ENCODE measurements at places on chromosomes 6 and 20.
A peak's percentile ranks its signal among the peaks of the same experiment; 100 is the strongest.

- no peak for DNase-seq
These were observed 2.5 kb upstream of the SLCO4A1 start for GRCh38 chr20:62639765-62640164.

DNA sequence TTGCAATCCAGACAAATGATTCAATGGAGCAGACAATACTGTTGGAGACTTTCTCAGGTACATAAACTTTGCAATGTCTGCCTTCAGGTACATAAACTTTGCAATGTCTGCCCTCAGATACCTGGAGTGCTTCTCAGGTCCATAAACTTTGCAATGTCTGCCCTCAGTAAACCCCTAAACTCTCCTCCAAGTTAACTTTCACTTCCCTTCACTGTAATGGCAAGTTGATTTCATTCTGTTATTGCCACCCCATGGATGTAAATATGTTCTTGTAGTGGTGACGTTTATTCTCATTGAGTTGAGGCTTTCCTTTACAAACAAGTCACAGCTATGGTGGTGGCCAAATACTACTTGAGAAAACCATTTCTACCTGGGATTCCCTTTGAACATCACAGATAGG is 338.8 kb downstream of the EPM2A start:
- DNase-seq = no peak

- DNase-seq = peak; percentile 70
These were observed 135.1 kb downstream of the ZFP64 start for GRCh38 chr20:52056203-52057062.

DNA sequence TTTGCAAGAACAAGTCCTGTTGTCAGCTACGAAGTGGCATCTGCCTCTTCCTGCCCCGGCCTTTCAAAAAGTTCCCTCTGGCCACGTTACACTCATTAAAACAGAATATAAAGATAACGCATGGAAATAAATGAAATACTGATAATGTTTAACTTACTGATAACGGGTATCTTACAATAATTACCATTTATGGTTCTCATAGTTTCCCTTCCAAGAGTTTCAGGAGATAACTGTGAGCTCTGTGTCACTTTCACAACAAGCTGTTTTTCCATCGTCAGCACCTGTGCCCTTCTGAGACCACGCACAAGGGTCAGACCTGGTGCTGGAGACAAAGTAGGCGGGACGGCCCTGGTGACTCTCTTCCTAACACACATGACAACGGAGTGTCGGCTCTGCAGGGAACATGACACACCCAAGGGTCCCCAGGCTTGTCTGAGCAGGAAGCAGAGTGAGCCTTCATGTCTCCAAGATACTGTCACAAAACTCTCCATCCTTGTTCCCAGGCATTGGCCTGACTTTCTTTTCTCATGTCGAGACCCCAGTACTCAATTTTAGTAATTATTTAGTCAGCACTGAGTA is 86.2 kb upstream of the THBS2 start:
- no peak for DNase-seq

DNA sequence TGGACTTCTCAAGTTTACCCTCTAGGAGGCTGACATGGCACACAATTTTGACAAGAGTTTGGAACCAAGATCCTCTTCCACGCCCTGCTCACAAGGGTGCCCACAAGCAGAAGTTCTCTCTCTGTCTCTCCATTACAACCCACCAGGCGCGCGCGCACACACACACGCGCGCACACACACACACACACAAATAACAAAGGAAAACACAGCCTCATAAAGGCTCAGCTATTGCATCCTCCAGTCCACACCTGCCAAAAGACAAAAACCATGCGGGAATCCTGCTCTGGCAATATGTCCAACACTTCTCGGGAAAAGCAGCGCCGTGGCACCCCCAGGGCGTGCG is 870 bp downstream of the PAK5 start:
- DNase-seq = no peak

DNA sequence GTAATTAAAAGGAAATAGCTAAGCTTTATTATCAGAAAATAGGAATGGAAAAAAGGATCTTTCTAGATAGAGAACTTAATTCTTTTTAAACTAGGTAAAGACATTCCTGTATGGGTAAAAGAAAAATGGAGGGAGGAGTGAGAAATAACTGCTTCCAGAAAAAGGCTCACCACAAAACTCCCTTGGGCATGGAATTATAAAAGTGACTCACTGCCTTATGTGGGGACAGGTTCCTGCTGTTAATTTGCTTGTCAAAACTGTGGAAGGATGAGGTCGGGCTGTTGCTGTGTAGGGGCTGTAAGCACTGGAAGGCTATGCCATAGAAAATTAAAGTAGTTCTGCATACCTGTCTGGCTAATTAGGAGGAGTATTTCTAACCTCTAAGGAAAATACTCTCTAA is 158.7 kb downstream of the UBE3D start:
- DNase-seq = peak; percentile 31

DNA sequence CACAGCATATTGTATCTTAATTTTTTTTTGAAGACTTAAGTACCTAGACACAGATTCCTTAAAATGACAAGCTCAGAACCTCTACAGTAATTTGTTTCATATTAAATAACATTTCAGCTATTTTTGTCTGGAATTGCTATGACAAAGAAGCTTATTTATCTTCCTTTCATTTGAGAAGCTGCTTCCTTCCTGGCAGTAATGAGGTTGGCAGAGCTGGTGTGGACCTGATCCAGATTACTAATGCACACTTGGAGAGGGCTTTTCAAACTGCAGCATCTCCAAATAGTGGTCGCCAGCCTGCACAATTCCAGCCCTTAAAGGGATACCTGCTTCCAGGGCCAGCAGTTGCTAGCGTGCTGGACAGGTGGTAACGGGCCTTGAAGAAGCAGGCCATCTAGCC is 12.1 kb downstream of the PTCHD4 start:
- DNase-seq = peak; percentile 43

DNA sequence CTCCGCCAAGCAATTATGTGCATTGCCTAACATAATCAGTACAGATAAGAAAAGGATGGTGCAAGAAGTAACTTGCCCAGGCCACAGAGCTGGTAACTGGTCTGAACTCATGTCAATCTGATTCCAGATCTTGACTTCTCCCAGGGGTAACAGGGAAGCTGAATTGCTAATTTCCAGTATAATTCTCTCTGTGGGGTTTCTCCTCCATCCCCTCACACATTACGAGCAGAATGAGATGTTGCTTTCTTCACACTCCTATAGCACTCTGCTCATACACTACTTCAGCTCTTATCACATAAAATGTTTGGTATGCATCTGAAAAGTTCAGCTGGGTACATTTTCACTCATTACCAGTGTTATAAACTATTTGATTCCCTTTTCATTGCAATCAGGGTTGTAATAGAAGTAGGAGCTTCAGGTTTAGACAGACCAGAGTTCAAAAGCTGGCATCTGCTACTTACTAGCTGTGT is 24.0 kb upstream of the LRRC1 start:
- no peak for DNase-seq

DNA sequence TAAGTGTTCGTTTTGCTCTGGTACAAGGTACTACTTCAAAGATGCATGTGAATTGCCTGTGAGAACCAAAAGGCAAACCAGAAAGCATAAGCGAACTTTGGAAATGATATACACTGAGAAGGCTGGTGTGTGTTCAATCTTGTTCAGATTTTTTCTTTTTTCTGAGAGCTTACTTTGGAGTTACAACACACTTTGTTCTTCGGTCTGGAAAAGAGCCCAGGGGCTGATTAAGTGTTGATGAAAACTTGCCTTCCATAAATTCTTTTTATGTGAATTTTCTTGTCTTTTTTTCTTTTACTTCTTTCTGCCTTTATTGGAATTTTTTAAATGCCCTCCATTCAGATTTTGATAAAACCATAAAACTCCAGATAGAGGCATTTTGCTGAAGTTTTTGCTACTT is 395.1 kb upstream of the SASH1 start:
- DNase-seq = peak; percentile 14

GRCh38 chr6:86969573-86969972 is 32.2 kb downstream of the HTR1E start:
- no peak for DNase-seq

GRCh38 chr6:108564178-108564577 is 3.5 kb downstream of the FOXO3 start:
- peak; percentile 91 for DNase-seq

- no peak for DNase-seq
These were observed 39.3 kb downstream of the HUS1B start for GRCh38 chr6:617456-618100.

GRCh38 chr6:165664559-165665383 is 1.7 kb upstream of the PDE10A start:
- no peak for DNase-seq

GRCh38 chr6:163750431-163751031 is 336.0 kb downstream of the QKI start:
- no peak for DNase-seq

DNA sequence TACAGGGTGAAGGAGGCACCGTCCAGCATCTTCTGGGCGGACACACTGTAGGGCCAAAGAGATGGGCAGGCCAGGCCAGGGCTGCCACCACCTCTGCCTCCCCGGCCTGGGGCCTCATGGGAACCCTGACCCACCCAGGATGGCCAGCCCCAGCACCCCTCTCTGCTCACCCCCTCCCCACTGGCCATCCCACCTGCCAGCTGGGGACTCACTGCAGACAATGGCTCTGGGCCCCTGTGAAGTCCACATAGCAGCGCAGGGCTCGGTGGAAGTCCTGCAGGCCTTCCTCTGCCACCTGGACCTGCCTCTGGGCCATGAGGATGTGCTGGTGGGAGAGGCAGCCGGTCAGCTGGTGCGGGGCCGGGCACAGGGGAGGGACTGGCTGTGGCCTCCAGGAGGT is 3.6 kb upstream of the C20orf144 start:
- no peak for DNase-seq

GRCh38 chr20:35575958-35576357 is 34.1 kb downstream of the ERGIC3 start:
- no peak for DNase-seq

GRCh38 chr6:65537600-65537999 is 169.4 kb downstream of the EYS start:
- DNase-seq = no peak

- DNase-seq = no peak
These were observed at the start of gene TFAP2C for GRCh38 chr20:56628873-56629463. Gene TFAP2C (plus strand): TSS chr20:56629306. CDS start chr20:56629545, 239 bp downstream.

DNA sequence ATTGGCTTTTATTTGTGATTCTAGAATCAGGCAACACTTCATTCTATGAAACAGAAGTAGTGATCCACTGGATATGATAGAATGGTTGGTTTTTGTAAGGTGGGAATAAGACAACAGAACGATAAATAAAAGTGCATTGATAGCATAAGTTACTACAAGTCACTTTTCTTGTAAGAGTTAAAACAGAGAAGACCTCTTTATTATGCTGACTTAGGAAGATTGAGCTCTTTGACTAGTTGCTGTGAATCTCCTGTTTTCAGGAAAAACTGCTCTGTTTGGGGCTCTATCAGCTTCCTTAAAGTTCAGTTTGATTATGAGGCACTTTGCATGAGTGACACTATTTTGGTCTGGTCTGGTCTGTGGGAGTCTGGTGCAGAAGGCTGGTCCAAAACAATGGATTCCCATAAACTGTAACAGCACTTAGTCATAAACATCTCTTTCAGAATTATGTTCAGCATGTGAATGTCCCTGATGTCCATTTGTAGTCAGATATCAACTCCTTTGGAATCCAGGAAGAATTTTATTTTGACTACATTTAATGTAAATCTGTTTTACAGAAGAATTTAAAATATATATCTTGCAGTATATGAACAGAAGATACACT is 35.0 kb upstream of the DSE start:
- DNase-seq = no peak

GRCh38 chr6:44430326-44430725 is 42.8 kb downstream of the CDC5L start:
- no peak for DNase-seq

DNA sequence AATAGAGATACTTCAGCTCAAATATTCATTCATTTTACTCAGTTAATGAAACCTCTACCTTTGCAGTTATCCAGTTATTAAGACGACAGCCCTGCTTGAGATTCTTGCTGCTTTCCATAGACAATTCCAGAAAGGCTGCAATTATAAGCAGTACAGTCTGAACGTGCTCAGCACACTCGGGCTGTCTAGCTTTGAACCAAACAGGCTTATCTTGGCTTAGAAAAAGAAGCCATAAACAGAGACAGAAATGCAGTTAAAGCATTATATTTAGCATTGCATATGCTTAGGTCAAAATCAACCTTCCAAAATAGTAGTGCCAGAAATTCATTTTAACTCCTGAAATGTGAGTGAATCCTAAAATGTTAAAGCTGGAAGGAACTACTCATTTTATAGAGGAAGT is 204.1 kb upstream of the KCNQ5 start:
- DNase-seq = no peak

- no peak for DNase-seq
These were observed 32.7 kb downstream of the TUBB2B start for GRCh38 chr6:3194535-3195419.

DNA sequence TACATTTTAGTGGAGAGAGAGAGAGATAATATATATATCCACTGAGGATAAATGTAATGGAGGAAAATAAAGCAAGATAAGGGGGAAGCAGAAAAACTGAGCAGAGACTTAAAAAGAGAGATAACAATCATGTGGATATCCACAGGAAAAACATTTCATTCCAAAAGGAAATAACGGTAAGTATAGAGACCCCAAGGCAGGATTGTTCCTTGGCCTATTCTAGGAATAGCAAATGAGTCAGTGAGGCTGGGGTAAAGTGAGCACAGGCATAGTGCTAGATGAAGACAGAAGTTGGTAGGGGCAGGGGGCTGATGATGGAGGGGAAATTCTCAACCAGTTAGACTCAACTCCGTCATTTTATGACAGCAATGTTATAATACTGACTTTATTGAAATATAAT is 11.2 kb downstream of the CDC40 start:
- no peak for DNase-seq

GRCh38 chr20:64010711-64011237 is 25.2 kb upstream of the C20orf204 start:
- DNase-seq = no peak

- no peak for DNase-seq
These were observed 110.9 kb downstream of the HFE start for GRCh38 chr6:26197933-26198721.

DNA sequence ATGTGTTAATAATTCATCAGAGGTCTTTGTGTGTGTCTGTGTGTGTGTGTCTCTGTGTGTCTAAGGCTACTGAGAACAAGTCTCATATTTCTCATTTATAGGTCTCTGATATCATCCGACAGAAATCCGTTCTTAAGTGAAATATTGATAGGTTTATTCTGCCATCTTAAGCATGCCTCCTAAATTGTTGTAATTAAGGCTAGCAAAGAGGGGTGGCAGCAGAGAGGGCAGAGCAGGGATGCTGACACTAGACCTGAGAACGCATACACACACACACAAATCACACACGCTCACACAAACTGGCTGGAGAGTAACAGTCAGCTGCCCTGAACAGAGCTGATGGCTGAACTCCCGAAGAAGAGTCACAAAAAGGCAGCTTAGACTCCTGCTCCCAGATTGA is 84.9 kb upstream of the LRFN2 start:
- DNase-seq = no peak
